T1000 (cell line): ENCODE measurements at places on chromosomes 12 and 14.
A peak's percentile ranks its signal among the peaks of the same experiment; 100 is the strongest.

- DNase-seq: no peak
These were observed 31.9 kb upstream of the FOS start for GRCh38 chr14:75246546-75247285.

GRCh38 chr12:57119294-57120085 lies 8.3 kb upstream of the STAT6 start:
- no peak for DNase-seq

DNA sequence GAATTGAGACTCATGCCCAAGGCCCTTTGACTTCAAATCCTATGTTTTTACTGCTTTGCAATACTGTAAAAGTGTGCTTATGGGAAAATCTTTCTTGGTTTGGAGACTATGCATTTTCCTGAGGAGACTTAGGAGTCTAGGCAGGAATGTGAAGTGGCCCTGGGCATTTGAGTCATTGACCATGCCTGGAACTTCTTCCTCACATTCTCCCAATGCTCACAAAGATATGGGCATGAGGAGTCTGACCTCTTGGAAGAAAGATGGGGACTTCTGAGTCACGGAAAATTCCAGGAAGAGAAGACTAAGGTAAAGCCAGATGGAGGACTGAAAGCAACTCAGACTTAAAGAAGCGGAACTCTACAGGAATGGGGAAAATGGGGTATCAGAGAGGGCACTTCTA lies 38.2 kb upstream of the ZNF641 start:
- DNase-seq: no peak

DNA sequence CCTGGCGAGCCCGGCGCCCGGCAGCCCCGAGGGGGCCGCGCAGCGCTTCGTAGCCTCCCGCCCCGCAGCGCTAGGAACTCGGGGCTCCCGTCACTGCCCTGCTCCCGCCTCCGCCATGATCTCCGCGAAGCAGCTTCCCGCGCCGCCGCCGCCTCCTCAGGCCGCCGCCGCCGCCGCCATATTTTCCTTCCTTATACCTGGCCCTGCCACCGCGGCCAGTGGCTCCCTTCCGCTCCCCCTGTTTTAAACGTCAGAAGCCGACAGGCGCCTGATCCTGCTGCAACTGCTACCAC lies 286 bp downstream of the PPP4R3A start:
- peak; percentile 58 for DNase-seq

DNA sequence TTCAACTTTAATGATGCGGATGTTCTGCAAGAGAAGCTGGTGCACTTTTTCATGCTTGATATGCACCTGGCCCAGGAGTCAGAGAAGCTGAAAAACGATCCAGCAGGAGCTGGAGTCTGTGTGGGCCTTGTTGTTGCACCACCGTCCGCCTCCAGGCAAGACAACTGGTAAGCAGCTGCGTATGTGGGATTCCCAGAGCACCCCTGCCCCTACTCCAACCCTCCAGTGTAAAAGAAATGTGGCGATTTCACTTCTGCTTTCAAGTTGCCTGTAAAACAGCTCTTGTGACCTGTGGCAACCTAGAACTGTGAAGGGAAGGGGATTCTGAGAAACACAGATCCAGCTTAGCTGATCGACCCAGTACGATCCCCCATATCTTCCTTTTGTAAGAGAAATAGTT lies 154.1 kb upstream of the PELI2 start:
- no peak for DNase-seq

- DNase-seq: no peak
These were observed 162.1 kb upstream of the TMTC2 start for GRCh38 chr12:82524641-82525040.

DNA sequence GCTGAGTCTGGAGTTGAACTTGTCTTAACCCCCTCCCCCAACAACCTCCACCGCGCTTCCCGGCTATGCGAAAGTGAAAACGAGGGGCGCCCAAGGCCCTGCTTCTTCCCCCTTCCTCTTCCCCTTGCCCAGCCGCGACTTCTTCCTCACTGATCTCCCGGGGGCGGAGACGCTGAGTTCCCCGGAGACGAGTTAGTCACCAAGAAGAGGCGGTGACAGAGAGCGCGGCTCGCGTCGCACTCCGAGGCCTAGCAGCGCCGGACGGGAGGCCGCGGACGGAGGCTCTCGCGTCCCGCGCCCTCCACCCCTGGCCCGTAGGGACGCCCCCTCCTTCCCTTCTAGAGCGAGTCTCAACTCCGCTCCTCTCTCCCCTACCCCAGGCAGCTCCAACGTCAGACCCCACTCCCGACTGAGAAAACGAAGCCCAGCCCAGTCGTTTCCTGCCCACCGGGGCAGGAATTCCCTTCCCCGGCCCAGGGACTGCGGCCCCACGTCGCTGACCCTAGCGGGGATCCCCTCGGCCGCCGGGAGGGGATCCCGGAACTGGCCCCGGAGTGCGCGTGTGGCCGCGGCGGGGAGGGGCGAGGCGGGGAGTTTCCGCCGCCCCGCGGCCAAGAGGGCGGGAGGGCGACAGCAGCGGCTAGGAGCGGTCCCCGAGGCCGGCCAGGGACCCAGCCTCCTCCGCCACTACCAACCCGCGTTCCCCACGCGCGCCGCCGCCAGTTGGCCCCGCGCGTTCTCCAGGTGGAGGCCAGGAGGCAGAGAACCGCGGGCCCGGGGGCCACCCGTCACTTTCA lies 1.4 kb downstream of the BAZ1A start:
- peak; percentile 58 for DNase-seq

- DNase-seq: no peak
These were observed 68.2 kb downstream of the DDX51 start for GRCh38 chr12:132075714-132076553.

- DNase-seq: no peak
These were observed 52.5 kb upstream of the EVL start for GRCh38 chr14:100012478-100013327.

GRCh38 chr14:100384819-100385813 lies 62.0 kb downstream of the SLC25A47 start:
- no peak for DNase-seq

DNA sequence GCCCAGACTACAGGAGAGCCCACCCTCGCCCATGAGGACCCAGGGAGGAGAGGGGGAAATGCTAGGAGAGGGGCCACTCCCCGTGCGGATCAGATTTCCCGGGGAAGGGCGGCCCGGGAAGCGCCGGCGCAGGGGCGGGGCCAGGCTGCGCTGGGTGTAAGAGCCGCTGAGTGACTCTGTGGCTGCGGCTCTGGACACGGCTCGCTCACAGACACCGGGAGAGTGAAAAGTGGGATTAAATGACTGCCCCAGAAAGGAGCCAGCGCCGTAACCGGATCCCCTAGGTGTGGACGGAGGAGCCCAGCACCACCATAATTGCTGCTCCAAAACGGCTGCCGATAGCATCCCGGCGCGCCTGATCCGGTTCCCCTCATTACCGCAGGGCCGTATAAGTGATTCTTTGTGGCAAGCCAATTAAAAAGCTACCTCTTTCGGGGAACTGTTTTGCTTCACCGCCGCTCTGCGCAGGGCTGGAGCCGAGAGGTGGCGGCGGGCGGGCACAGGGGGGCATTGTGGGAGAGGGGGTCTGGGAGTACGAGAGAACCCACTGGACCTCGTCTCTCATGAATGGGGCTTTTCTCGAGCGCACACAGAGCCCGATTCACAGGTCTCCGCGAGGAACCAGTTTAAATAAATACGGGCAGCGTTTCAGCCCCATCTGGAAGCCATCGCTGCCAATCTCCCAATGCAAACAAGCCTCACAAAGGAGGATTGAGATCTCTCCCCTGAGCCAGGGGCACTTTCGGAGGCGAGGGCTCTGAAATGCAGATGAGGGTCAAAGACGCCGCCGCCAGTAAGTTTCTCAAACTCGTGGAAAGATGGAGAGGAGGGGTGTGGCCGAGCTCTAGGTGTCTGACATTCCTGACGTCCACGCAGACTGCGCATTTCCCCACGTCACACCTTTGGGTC lies 2.5 kb downstream of the COL2A1 start:
- DNase-seq: no peak

- no peak for DNase-seq
These were observed 25.6 kb upstream of the NFYB start for GRCh38 chr12:104163631-104164030.

- DNase-seq: no peak
These were observed 255.5 kb downstream of the SYT10 start for GRCh38 chr12:33184161-33184560.

DNA sequence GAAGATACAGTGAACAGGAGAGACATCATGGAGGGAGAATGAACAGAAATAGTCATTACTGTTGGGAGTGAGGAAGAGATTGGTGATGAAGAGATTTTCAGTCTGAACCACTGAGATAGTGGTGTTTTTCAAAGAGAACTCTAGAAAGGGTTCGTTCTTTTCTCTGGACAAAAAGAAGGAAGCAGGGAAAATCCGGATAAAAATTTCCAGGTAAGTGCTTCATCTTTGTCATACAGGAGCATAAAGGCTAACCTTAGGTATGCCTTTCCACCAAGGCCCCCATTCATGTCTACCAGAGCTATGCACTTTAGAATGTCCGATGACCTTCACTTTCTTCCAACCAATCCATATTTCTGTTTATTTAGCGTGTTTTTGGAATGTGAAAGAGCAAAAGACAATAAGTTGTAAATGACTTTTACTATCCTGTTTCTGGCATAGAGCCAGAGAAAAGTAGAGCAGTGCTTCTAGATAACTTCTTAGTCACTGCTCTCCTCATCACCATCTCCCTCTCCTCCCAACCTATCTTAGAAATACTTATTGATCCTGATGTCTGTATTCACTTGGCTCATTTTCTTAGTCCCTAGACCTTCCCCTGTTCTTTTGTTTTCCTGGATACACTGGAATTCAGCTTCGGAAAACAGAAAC lies 116.5 kb downstream of the TTC6 start:
- no peak for DNase-seq

DNA sequence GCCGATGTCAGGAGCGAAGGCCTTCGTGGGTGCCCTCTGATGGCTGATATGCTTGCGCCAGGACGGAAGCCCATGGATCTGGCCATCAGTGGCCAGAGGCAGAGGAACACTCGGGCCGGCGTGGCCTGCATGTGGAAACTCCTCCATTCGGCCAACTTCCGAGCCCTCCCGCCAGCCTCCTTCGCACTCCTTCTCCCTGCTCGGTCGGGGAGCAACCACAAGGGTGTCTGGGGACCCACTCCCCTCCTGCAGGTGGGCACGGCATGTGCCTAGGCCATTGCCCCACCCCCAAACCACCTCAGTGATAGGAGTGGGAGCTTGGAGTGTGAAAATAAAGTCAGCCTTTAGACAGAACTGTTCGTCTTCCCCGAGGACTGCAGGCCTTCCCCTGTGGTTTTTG lies 231.3 kb downstream of the BCL11B start:
- DNase-seq: no peak

DNA sequence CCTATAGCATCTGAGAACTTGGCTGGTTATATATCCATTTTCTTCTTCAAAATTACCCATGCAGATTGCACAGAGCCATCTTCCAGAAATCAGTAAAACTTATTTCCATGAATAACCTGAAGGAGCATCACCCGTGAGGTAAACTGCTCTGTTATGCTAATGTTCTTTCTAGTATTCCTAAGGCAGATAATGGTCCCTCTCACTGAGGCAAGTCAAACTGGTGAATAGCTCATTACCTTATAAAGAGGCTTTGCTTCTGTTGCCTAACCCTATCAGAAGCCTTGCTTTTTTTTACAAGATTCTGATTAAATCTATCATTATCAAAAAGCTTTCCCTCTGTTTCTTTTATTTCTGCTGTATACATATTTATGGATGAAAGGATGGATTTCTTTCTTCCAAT lies 307.6 kb upstream of the FLRT2 start:
- DNase-seq: no peak

DNA sequence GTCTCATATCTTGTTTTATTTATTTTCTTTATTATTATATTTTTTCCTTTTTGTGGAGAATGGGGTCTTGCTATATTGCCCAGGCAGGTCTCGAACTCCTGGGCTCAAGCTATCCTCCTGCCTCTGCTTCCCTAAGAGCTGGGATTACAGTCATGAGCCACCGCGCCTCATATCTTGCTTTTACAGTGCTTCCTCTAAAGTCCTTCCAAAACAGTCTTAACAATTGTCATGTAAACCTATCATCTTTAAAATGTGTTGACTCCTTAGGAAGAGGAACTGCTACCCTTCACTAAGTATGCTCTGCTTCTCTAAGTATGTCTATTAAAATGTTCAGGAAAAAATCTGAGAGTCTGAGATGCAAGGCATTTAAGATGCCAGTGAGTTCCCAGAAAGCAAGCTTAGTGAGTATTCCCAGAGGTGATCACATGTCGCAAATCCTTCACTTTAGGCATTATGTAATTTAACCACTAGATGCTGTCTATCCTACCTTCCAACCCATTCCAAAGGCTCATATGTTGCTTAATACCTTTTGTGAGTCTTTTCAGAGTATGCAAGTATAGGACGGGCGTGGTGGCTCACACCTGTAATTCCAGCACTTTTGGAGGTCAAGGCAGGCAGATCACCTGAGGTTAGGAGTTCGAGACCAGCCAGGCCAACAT lies 19.7 kb upstream of the FOXJ2 start:
- DNase-seq: no peak

- peak; percentile 13 for DNase-seq
These were observed 17.5 kb downstream of the ANAPC5 start for GRCh38 chr12:121334513-121335343.

- DNase-seq: no peak
These were observed 216.8 kb downstream of the TTC8 start for GRCh38 chr14:89041257-89041582.

GRCh38 chr14:71395151-71395604 lies 487.9 kb downstream of the PCNX1 start:
- no peak for DNase-seq

DNA sequence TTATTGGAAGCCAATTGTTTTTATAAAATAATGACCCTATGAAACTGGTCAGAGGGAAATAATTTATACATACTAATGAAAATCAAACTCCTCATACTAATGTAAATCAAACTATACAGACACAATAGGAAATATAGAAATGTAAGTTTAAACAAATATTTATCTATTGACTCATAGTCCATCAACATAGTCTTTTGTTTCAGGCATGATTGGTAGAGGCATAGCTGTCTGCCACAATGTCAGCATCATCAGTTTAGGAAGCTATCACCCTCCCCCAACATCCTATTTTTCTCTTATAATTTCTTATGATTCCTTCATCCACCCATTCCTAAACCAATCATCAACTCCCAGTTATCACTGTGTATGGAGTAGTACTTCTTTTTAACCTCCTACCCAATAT lies 117.7 kb downstream of the SLC38A6 start:
- no peak for DNase-seq

DNA sequence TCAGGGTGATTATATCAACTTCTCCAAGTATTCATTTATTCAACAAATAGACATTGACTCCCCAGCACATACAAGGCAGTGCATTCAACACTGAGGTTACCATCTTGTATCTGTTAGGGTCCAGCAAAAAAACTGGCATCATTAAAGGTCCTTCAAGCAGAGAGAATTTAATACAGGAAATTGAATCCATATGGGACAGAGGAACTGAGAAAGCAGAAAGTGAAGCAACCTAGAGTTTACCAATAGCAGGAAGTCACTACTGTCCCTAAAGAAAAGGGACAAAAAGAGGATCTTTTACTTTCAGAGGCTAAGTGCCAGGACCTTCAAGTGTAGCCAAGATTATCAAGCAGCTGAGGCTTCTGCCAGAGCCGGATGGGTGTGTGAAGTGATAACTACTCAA lies 237.8 kb upstream of the TBX3 start:
- DNase-seq: no peak
